ENCODE measurements at places on chromosomes 3 and 15.
A peak's percentile ranks its signal among the peaks of the same experiment; 100 is the strongest.

GRCh38 chr3:117754841-117755240 lies 1045.3 kb downstream of the TUSC7 start:
- DNase-seq, result no peak

GRCh38 chr15:45276831-45277230 lies 24.8 kb downstream of the SLC28A2 start:
- DNase-seq, result no peak

GRCh38 chr15:92638291-92638708 lies 17.3 kb downstream of the FAM174B start:
- DNase-seq, result peak; percentile 60

GRCh38 chr3:152120601-152121269 lies 148.0 kb upstream of the MBNL1 start:
- DNase-seq, result no peak

GRCh38 chr15:66253418-66254088 lies at the start of gene MEGF11:
TSS of gene MEGF11 (minus strand) at chr15:66253750. CDS start at chr15:66128403, 125,347 bp downstream.
- no peak for DNase-seq

Data from DMS 273 treated with DMSO at 0.1 percent for 48 hours (cell line).